ENCODE measurements at places on chromosomes 6 and 20.

DNA sequence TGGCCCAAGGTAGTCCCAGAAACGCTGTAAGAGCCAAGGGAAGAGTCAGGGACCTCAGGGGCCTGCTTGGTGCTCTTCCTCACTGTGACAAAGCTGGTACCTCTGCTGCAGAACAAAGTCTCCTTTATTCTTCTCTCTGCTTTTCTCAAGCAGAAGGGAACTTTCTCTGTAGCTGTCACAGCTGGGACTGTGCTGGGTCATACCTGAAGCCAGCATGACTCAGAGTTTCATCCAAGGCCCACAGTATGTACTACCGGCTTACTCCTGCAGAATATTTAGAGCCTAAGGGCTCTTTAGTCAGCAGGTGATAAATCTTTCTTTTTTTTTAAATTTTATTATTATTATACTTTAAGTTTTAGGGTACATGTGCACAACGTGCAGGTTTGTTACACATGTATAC, 183.2 kb downstream of the TINAG start:
- DNase-seq = no peak

- DNase-seq = peak; percentile 25
These were observed at the start of gene GID8 for GRCh38 chr20:62938105-62938888. Gene GID8 (plus strand): TSS chr20:62938147. CDS start chr20:62941503, 3,356 bp downstream.

- no peak for DNase-seq
These were observed 33.5 kb downstream of the GCM1 start for GRCh38 chr6:53115113-53115512.

- DNase-seq = no peak
These were observed at the start of gene SOBP for GRCh38 chr6:107489636-107490565. Gene SOBP (plus strand): TSS chr6:107490117. CDS start chr6:107490617, 500 bp downstream.

GRCh38 chr20:20802328-20802727, 89.9 kb upstream of the RALGAPA2 start:
- no peak for DNase-seq

- peak; percentile 18 for DNase-seq
These were observed 93.6 kb downstream of the NCR2 start for GRCh38 chr6:41428996-41429421.

GRCh38 chr6:157064502-157064901, 258.8 kb downstream of the TMEM242 start:
- no peak for DNase-seq

DNA sequence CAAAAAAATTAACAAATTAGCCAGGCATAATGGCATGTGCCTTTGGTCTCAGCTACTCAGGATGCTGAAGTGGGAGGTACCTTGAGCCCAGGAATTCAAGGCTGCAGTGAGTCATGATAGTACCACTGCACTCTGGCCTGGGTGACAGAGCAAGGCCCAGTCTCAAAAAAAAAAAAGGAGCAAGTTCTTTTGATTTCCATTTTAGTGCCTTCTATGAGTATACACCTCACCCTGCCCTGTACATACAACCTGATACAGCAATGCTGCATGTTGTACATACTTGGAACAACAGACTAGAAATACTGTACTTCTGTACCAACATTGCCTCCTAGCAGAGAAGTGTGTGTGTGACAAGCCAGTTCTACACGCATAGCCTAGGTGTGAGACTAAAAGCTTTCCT, 97.3 kb upstream of the CARMIL1 start:
- peak; percentile 25 for DNase-seq

GRCh38 chr6:19536838-19537237, 300.3 kb upstream of the ID4 start:
- no peak for DNase-seq

DNA sequence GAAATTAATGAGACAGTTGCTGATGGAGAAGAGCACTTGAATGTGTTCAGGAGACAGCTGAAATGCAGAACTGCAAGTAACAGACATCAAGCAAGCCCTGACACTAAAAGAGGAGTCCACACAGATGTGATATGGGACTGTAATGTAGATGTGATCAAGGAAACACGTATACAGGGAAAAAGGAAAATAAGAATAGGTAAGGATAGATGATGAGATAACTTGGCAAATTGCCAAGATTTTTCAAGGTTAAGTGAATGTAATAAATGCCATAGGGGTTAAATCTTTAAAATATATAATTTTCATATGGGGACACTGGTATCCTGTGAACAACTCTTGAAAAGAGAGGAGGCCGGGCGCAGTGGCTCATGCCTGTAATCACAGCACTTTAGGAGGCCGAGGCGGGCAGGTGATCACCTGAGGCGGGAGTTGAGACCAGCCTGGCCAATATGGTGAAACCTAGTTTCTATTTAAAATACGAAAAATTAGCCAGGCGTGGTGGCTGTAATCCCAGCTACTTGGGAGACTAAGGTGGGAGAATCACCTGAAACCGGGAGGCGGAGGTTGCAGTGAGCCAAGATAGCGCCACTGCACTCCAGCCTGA, 7.2 kb upstream of the SNX14 start:
- DNase-seq = no peak

DNA sequence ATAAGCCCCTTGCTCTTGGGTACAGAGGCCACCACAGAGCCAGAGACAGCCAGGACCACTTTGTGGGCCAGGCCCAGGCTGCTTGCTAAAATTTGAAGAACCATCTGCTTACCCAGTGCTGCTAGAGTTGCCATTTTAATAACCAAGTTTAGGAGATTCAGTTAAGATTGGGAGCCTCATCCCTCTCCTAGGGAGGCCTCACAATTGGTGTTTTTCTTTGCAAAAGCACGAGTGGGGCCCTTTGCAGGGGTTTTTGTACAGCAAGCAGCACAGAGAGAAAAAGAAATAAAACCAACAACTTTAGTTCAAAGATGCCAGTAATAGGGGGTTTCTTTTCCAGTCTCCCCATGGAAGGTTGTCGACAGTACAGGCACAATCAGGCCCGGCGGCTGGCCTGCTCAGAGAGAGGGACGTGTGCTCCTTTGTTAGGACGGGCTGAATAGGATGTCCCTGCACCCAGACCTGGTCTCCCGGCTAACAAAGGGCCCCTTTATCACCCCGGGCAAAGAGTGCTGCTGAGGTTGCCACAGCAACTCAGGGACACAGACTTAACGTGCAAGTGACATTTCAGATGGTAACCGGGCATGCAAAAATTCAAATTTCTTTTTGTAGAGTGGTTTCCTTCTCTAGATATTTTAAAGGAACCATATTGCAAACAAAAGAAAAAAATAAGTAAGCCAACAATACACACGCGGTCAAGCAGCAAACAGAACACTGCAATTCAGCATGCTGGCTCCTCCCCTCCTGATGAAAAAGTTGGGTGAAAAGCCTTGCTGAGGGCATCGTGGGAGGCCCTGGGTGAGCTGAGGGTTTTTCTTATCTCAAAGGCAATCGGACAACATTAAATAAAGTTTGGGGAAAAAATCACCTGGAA, 10.5 kb upstream of the TOX2 start:
- DNase-seq = no peak

DNA sequence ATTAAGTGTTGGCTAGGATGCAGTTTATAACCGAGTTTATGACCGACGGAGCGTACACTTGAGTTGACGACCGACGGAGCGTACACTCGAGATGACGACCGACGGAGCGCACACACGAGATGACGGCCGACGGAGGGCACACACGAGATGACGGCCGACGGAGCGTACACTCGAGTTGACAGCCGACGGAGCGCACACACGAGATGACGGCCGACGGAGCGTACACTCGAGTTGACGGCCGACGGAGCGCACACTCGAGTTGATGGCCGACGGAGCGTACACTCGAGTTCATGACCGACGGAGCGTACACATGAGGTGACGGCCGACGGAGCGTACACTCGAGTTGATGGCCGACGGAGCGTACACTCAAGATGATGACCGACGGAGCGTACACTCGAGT, 119.8 kb downstream of the HUS1B start:
- no peak for DNase-seq

GRCh38 chr20:32387252-32387651, 29.1 kb downstream of the ASXL1 start:
- DNase-seq = no peak

GRCh38 chr6:130838951-130839350, 11.7 kb downstream of the SMLR1 start:
- no peak for DNase-seq

DNA sequence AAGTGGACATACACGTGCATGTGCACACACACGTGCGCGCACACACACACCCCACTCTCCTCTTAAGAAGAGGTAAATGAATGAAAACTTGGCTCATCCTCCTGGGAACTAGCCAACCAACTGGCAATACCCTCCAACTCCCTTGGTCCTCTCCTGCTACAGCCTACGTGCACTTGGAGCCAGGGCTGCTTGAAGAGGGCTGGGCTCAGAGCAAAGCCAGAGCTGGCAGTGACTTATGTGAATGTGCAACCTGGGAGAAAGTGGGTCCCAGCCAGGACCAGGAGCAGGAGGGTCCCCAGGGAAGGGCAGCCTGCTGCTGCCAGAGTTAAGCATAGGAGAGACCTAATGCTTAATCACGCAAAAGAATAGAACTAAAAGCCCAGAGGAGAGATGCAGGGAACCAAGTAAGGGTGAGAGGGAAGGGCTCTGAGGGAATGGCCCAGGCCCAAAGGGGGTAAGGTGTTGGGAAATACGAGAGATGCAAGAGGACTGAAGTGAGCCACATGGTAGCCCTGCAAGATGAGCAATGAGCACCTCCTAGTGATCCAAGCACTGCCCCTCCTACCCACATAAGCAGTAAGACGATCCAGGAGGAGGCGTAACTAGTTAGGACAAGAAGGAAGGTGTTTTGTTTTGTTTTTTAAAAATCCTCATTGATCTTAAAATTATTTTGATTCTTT, 24.7 kb downstream of the TRAF3IP2 start:
- no peak for DNase-seq

DNA sequence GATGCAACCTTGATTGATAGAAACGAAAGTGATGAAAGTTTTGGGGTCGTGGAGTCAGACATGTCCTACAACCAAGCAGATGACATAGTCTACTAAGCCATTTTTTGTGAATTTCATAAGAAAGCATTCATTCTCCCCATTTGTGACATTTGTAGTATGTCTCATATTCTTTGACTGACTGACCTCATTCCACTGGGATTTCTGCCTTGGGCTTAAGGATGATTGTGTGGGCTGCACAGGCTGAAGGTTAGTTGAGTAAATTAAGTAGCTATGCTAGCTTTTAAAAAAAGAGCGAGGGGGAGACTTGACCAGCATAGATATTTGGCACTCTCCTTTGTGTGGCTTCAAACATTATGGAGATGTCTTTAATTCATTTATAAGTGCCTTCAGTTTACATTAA, 28.9 kb downstream of the STMND1 start:
- DNase-seq = no peak

- no peak for DNase-seq
These were observed 1.8 kb downstream of the REV3L start for GRCh38 chr6:111480988-111481822.

Data from HFFc6 (cell line).